ENCODE measurements at places on chromosomes 4 and X. TPM values are rescaled to one million over a fixed set of nuclear protein-coding genes. Genes with fewer than 3 reads are reported as not detected.
A peak's percentile ranks its signal among the peaks of the same experiment; 100 is the strongest.

The HSFX1 gene
- 3.1 TPM for polyA plus RNA-seq

DNA sequence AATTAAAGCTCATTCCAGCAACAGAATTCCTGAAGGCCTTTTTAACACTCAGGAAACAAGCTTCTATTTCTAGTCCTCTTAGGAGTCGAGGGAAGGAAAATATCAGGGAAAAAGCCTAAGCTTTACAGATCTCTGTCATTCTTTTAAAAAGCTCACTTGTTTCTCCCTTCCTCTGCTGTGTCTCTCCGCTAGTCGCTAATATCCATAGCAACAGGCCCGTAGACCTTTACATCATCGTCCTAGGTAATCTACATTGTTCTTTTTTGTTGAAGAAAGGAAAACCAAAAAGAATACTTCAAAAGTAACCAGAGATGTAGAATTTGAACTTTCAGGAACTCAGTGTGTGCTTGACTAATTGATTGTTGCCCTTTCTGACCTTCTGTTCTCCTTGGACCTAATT, 45.9 kb upstream of the MTMR1 start:
- H3K27me3 ChIP-seq: no peaks in the 10 kb centered on the region
- H3K4me1 ChIP-seq: no peaks in the 10 kb centered on the region
- H3K27ac ChIP-seq: no peak overlapping the region

DNA sequence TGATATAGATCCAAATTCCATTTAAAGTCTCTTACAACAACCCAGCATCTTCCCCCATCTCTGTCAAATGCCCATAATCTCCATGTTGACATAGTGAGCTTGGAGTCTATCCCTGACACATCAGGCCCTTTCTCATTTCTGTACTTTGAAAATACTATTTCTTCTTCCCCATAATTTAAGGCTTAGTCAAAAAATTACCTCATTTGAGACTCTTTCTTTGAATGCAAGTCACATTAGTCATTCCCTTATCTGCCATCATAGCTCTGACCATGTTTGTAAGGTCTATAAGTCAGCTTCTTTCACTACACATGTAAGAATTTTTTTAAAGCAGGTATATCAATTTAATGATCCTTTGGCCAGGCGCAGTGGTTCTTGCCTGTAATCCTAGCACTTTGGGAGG, 99.9 kb downstream of the DDX60 start:
- H3K27ac ChIP-seq: no peak overlapping the region
- peaks cover 23% of the 10 kb centered on the region for H3K36me3 ChIP-seq
- no peaks in the 10 kb centered on the region for H3K27me3 ChIP-seq
- no peak overlapping the region for H3K4me3 ChIP-seq
- no peak for DNase-seq

The GSPT2 gene
- 11.3 TPM for polyA plus RNA-seq

The TMLHE gene
- 21.9 TPM for polyA plus RNA-seq

The TBC1D8B gene
- polyA plus RNA-seq: 17.2 TPM

The GDPD2 gene
- polyA plus RNA-seq: 19.9 TPM

DNA sequence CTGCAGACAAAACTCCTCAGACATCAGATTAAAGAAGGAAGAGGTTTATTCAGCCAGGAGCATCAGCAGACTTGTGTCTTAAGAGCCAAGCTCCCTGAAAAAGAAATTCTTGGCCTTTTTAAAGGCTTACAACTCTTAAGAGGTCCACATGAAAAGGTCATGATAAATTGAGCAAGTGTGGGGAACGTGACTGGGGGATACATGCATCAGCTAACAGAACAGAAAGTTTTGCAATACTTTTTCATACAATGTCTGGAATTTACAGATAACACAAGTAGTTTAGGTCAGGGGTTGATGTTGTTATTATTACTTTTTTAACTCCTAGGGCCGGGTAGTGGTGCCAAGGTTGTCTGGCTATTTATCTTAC, 55.6 kb upstream of the RBMX start:
- no peaks in the 10 kb centered on the region for H3K27me3 ChIP-seq
- no peak for DNase-seq
- H3K36me3 ChIP-seq: no peaks in the 10 kb centered on the region

GRCh38 chrX:70117738-70118137, 15.5 kb upstream of the IGBP1 start:
- H3K4me3 ChIP-seq: no peak overlapping the region
- no peaks in the 10 kb centered on the region for H3K36me3 ChIP-seq
- no peak overlapping the region for H3K27ac ChIP-seq
- no peak for DNase-seq
- no peaks in the 10 kb centered on the region for H3K4me1 ChIP-seq
- no peaks in the 10 kb centered on the region for H3K27me3 ChIP-seq

DNA sequence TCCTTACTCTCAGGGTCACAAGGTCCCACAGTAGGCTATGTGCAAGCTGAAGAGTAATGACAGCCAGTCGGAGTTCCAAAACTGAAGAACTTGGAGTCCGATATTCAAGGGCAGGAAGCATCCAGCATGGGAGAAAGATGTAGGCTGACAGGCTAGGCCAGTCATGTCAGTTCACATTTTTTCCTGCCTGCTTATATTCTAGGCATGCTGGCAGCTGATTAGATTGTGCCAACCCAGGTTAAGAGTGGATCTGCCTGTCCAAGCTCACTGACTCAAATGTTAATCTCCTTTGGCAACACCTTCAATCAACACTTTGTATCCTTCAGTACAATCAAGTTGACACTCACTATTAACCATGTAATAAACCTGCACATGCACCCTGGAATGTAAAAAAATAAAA, 960.9 kb upstream of the HS3ST1 start:
- no peaks in the 10 kb centered on the region for H3K36me3 ChIP-seq
- H3K27ac ChIP-seq: no peak overlapping the region
- DNase-seq: no peak
- no peak overlapping the region for H3K4me3 ChIP-seq
- no peaks in the 10 kb centered on the region for H3K27me3 ChIP-seq
- no peaks in the 10 kb centered on the region for H3K4me1 ChIP-seq

The ZXDA gene
- 4.3 TPM for polyA plus RNA-seq

GRCh38 chr4:79788884-79789283, 284.1 kb downstream of the ANTXR2 start:
- no peaks in the 10 kb centered on the region for H3K36me3 ChIP-seq

DNA sequence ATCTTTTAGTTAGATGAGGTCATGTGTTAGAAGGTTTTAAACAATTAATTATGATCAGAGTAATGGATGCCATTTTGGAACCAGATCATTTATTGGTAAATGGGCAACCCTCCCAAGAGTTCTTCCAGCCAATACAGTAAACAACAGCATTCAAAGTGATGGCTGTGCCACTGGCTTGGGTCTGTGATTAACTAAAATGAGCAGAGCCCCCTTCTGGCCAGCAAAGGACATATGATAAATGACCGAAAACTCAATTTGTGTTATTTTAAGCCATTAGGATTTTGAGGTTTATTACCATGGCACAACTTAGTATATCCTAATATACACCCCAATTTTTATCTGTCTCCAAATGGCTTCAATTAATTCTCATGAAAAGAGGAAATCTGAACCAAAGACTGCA, 90.8 kb upstream of the NPFFR2 start:
- no peak overlapping the region for H3K27ac ChIP-seq
- no peaks in the 10 kb centered on the region for H3K4me1 ChIP-seq
- H3K4me3 ChIP-seq: no peak overlapping the region
- peak; percentile 11 for DNase-seq
- H3K36me3 ChIP-seq: no peaks in the 10 kb centered on the region

DNA sequence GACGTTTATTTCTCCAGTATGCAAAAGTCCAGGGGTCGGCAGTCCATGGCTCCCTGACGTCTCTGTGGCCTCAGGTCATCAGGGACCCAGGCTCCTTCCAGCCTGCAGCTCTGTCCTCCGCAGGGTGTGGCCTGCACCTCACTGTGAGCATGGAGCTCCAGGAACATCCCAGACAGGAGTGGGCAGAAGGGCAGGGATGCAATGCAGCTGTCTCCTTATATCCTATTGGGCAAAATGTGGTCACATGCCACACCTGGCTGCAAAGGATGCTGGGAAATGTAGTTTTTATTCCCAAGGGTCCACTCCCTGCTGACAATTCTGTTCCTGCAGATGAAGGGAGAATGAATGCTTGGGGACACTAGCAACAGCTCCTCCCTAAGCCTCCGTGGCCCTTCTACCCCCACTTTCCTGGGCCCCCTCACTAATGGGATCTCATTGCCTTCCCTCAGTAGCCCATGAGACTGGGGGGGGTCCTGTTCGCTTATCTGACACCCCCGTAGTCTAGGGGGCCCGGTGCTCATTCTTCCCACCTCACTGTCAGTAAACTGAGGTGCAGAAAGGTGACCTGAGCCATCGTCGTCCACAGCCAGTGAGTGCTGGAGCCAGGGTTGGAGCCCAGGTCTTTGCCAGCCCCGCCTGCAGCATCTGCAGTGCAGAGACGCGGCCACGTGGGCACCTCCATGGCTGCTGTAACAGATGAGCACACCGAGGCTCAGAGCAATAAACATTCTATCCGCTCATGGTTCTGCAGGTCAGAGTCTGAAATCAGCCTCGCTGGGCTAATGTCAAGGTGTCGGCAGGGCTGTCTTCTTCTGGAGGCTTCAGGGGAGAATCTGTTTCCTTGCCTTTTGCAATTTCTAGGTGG, 5.9 kb upstream of the GRPEL1 start:
- no peak overlapping the region for H3K4me3 ChIP-seq
- no peaks in the 10 kb centered on the region for H3K36me3 ChIP-seq
- H3K27me3 ChIP-seq: no peaks in the 10 kb centered on the region
- no peak overlapping the region for H3K27ac ChIP-seq

- no peak for DNase-seq
- H3K27ac ChIP-seq: no peak overlapping the region
- H3K36me3 ChIP-seq: peaks cover 14% of the 10 kb centered on the region
- no peaks in the 10 kb centered on the region for H3K27me3 ChIP-seq
- no peaks in the 10 kb centered on the region for H3K4me1 ChIP-seq
Measured at GRCh38 chr4:83276299-83277040, 8.1 kb downstream of the COQ2 start.

- no peak overlapping the region for H3K4me3 ChIP-seq
- no peaks in the 10 kb centered on the region for H3K4me1 ChIP-seq
- H3K27ac ChIP-seq: no peak overlapping the region
- no peaks in the 10 kb centered on the region for H3K27me3 ChIP-seq
- no peaks in the 10 kb centered on the region for H3K36me3 ChIP-seq
Measured at GRCh38 chr4:155722816-155723499, 35.9 kb upstream of the GUCY1B1 start.

The PDLIM3 gene
- 28.2 TPM for polyA plus RNA-seq

DNA sequence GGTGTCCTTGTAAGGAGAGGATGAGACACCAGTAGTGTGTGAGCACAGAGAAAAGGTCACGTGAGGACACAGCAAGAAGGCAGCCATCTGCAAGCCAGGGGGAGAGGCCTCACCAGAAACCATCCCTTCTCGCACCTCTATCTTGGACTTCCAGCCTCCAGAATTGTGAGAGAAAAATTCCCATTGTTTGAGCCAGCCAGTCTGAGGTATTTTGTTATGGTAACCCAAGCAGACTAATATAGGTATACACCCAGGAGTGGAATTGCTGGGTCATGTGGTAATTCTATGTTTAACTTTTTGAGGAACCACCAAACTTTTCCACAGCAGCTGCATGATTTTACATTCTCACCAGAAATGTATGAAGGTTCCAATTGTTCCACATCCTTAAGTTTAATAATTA, 25.6 kb downstream of the ZDHHC9 start:
- H3K27ac ChIP-seq: no peak overlapping the region
- no peak for DNase-seq
- H3K36me3 ChIP-seq: peaks cover 24% of the 10 kb centered on the region
- H3K27me3 ChIP-seq: no peaks in the 10 kb centered on the region

- peaks cover 21% of the 10 kb centered on the region for H3K36me3 ChIP-seq
- H3K27me3 ChIP-seq: no peaks in the 10 kb centered on the region
- no peaks in the 10 kb centered on the region for H3K4me1 ChIP-seq
- DNase-seq: no peak
- H3K27ac ChIP-seq: no peak overlapping the region
- H3K4me3 ChIP-seq: no peak overlapping the region
Measured at GRCh38 chr4:145861336-145862318, 77.0 kb downstream of the ZNF827 start.
